ENCODE measurements at places on chromosomes 1 and 21. TPM values are rescaled to one million over a fixed set of nuclear protein-coding genes. Genes with fewer than 3 reads are reported as not detected.

Gene STRIP1
- total RNA-seq = 16.5 TPM

DNA sequence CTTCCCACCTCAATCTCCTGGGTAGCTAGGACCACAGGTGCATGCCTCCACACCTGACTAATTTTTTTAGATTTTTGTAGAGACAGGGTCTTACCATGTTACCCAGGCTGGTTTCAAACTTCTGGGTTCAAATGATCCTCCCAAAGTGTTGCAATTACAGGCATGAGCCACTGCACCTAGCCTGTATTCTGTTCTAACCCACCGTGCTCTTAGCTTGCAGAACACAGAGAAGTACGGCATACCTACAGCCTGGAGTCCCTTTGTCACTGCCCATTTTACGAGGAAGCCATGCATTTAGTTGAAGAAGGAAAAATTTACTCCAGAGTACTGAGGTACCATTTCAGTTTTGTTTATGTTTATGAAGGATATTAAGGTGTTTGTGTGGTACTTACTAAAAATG is 29.7 kb upstream of the NEXN start:
- no peak for DNase-seq

DNA sequence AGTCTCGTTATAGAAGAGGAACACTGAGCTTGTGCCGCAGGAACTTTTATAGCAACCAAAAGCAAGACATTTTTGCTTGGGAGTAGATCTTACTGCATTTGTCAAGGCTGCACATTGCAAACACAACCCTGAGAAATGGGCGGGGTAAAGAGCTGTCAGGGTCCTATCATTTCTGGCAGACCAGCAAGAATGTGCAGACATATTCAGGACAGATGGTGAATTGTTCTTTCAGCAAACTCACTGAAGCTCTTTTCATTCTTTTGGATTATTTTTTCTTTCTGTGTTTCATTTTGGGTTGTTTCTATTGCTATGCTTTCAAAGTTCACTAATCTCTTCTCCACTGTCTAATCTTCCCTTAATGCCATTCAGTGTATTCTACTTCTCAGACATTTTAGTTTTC is 5.1 kb upstream of the ACTN2 start:
- DNase-seq = no peak

- DNase-seq = no peak
These were observed 106.3 kb upstream of the DMRTA2 start for GRCh38 chr1:50529510-50529909.

All from Caki2 (cell line).